ENCODE measurements at places on chromosomes 2 and 18. TPM values are rescaled to one million over a fixed set of nuclear protein-coding genes. Genes with fewer than 3 reads are reported as not detected.

DNA sequence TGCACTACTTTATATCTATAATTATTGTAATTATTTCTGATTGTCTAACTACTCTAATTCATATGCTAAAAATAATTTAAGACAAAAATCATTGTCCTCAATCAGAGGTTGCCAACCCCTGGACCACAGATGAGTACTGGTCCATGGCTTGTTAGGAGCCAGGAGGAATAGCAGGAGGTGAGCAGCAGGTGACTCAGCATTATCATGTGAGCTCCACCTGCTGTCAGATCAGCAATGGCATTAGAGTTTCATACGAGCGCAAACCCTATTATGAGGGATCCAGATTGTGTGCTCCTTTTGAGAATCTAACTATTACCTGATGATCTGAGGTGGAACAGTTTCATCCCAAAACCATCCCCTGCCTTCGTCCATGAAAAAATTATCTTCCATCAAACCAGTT is 1434.4 kb downstream of the LRP1B start:
- no peak for DNase-seq

DNA sequence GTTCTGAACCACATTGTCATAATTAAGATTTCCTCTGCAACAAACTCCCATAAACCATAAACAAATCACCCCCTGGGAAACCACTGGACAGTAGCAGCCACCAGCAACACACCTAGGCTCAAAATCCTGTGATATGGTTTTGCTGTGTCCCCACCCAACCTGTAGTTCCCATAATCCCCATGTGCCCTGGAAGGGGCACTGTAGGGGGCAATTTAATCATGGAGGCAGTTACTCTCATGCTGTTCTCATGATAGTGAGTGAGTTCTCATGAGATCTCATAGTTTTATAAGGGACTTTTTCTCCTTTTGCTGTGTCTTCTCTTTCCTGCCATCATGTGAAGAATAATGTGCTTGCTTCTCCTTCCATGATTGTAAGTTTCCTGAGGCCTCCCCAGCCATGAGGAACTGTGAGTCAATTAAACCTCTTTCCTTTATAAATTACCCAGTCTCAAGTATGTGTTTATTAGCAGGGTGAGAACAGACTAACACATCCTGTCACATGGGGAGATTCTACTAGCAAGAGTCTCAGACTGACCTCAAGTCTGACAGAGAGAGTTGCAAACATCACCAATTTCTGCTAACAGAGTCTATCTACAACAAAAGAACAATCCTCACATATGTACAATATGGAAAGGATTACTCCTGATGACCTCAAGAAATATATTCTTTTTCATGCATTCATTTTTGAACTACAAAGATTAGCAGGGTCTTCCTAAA is 182.6 kb downstream of the GRB14 start:
- DNase-seq: no peak

- peak; percentile 83 for DNase-seq
Observed at GRCh38 chr2:26723991-26724750, 31.6 kb downstream of the KCNK3 start.

DNA sequence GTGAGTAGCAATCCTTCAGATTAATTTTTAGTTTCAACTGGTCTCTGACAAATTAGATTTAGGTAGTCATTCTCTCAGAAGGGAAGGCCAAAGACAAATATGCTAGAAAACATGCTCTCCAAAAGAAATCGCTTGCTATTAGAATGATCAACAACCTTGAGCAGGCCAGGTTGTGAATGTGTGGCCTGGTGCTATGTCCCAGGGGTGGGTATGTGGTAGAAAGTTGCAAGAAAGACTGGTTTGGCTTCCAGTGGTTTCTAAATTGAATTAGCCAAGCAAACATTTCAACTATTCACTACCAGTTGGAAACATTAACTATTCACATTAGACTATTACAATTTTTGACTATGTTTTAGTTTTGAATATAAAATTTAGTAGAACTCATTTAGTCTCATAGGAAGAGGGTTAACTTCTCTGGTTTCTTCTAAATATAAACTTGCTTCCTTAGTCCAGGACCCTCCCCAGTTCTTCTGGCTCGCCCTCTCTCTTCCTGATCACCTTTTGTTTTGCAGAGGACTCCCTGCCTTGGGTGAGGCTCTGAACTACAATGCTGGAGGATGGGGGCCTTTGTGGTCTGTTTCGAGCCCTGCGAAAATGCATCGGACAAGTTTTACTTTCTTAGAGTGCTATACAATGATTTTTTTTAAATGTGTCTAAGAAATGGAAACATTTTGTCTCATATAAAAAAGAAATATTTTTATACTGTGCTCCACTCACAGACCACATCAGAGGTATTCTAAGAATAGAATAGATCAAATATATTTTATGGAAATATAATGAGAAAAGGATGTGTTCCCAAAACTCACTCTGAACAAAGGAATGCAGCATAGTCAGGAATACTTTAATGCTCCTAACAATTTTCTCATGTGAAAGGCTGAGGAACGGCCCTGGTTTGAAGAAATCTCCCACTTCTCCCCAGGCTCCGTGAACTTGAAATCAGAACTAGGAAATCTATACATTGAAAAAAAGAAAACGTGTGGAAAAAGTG is 375.0 kb upstream of the ZEB2 start:
- DNase-seq: no peak

DNA sequence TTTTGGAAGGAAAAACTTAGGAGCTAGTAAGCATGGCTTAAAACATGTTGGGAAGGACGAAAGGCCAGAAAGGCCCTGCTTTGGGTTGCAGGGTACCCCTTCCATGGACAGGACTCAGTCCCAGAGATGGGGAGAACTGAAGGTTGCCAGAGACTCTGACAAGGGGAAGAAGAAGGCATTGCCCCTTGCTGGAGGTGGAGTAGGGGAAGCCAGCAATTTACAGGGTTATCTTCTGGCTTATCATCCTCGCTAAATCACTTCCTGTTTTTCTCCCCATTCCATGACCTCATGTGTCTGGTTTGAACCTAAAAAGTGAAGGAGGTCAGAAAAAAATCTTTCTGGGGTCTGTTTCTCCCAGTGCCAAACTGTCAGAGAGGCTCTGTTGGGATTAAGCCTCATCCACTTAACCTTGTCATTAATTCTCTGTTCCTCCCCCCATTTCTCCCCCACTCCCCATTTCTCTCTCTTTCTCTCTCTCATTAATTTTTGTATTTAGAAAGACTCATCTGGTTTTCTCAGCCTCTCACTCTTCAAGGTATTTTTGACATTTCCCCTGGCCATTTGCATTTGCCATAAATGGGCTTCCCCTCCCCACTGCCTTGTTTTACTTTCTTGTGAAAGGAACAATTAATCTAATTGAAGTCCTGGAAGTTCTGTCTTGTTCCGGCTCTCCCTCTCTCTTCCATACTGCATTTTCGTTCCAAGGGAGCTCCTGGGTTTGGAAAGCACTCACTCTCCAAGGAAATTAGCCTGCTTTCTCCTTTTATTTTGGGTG is 17.4 kb downstream of the NRP2 start:
- DNase-seq: no peak

NETO1 gene
- 1.6 TPM for total RNA-seq

IMPA2 gene
- 17.2 TPM for total RNA-seq

SMYD1 gene
- total RNA-seq: 116 TPM

RBM44 gene
- total RNA-seq: 0.38 TPM

Measured in left cardiac atrium (tissue), 4 donors.